Mesenteric fat pad (tissue), 1 donor: ENCODE measurements at places on chromosomes 3 and 15. TPM values are rescaled to one million over a fixed set of nuclear protein-coding genes. Genes with fewer than 3 reads are reported as not detected.

The MYLK gene
- total RNA-seq: 80.3 TPM

The GCSAM gene
- not detected for total RNA-seq

The SH3GL3 gene
- total RNA-seq: not detected

The ZNF660 gene
- total RNA-seq: 4.8 TPM

The HOMER2 gene
- 2.9 TPM for total RNA-seq

The CORO2B gene
- 4.9 TPM for total RNA-seq

The CCDC191 gene
- total RNA-seq: 1.3 TPM

The OR5K4 gene
- not detected for total RNA-seq

The TNNC1 gene
- total RNA-seq: not detected

The PPIB gene
- 470 TPM for total RNA-seq

The NXPE3 gene
- total RNA-seq: 11.0 TPM

The CCR9 gene
- total RNA-seq: not detected

The KCNH8 gene
- not detected for total RNA-seq

DNA sequence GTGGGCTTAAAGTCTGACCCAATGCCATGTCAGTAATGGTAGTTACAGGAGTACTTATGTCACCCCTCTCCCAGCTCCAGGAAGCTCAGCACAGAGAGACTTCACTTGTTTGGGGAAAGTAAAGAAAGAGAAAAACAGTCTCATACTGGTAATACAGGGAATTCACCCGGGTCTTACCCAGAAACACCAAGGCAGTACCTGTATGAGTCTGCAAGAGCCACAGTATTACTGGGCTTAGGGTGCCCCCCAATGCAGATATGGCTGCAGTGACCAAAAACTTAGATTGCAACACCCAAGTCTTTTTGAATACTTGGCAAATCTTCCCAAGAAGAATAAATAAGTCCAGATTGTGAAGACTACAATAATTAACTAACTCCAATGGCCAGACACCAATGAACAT is 622.1 kb downstream of the IGSF11 start:
- no peak for DNase-seq

- peak; percentile 45 for DNase-seq
Measured at GRCh38 chr3:14117468-14118399, 6.9 kb downstream of the CHCHD4 start.

GRCh38 chr3:180707896-180708295 is 28.6 kb upstream of the CCDC39 start:
- no peak for DNase-seq

- DNase-seq: no peak
Measured at GRCh38 chr15:39641191-39641889, 60.5 kb downstream of the THBS1 start.

- DNase-seq: no peak
Measured at GRCh38 chr3:121995161-121996137, 26.6 kb downstream of the ILDR1 start.

DNA sequence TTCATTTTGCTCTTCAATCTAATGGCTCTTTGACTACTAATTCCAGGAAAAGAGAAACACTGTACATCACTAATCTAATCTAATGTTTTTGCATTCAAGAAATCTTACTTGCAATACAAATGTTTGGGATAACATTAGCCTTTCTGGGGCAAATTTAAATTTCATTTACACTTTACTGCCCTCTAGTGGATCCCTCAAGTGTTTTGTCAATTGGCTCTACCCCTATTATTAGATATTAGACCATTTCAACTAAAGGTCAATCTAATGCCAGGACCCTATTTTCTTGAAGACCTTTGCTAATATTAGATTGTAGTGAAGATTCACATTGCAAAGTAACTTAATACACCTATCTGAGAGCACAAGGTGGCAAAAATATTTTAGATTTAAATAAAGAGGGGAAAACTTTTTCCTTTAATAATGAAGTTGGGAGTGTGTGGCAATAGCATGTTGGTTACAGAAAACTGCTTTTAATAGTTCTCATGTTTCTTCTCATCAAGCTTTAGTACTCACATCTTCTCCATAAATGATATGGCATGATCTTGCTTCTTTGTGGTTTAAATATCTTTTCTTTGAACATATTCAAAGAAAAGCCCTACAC is 5.0 kb downstream of the C2CD4A start:
- DNase-seq: no peak

- no peak for DNase-seq
Measured at GRCh38 chr15:77830051-77830468, 197.3 kb upstream of the LINGO1 start.

DNA sequence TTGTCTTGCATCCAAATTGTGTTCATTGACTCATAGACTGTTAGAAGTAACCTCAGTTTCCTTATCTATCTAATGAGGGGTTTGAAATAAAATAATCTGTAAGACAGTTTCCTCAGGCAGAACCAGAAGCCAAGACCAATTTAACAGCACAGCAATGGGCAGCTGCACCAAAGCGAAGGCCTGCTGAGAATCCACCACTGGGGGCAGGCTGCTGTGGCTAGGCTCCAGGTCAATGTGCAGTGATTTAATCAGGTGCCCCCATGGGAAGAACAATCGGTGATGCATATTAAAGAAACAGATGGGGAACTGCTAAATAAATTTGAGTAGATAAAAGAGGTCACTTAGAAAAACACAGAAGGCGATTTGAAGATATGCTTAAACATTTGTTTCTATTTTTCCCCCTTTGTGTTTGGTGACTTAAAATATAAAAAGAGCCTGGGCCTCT is 28.0 kb upstream of the TMOD3 start:
- DNase-seq: no peak

GRCh38 chr3:70120357-70120966 is 120.9 kb downstream of the SAMMSON start:
- no peak for DNase-seq

GRCh38 chr3:149307435-149307783 is 26.0 kb downstream of the TM4SF18 start:
- no peak for DNase-seq

DNA sequence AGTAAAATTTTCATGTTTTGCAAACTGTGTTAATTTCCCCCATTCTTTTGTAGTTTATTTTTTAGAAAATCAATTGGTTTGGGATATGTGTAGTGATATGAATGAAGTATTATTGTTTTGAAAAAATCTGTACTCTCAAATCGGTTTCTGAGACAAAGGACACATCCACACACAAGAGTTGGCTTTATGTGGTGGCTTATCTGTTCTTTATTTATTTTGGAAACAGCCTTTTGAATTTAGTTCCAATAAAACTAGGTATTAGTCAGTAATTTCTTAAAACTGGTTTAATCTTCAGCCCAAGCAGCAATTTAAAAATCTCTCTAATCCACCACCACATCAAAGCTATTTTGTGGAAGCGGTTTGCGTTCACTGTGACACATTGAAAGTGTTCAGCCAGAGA is 741.5 kb upstream of the GRM7 start:
- DNase-seq: no peak

GRCh38 chr3:76933245-76933644 is 106.7 kb upstream of the ROBO2 start:
- DNase-seq: no peak

DNA sequence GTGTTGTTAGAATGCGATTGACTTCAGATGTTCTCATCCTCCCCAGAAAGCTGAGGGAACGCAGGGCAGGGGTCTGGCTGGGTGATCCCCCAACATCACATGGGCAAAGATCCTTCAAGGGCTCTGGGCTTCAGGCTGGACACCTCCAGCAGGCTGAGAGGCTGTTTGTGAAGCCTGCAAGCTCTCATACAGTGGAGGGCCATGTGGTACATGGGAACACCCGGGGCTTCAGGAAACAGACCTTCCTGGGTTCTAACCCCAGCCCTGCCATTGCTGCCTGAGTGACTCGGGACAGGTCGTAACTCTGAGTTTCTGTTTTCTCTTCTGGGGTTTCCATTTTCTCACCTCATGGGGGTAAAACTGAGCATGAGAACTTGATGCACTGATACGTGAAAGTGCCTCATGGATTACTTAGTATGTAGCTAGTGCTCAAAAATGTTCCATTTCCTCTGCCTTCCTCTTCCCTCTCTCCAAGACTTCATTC is 81.2 kb downstream of the TLE3 start:
- peak; percentile 60 for DNase-seq

GRCh38 chr15:90078965-90079364 is 23.3 kb downstream of the IDH2 start:
- DNase-seq: no peak

DNA sequence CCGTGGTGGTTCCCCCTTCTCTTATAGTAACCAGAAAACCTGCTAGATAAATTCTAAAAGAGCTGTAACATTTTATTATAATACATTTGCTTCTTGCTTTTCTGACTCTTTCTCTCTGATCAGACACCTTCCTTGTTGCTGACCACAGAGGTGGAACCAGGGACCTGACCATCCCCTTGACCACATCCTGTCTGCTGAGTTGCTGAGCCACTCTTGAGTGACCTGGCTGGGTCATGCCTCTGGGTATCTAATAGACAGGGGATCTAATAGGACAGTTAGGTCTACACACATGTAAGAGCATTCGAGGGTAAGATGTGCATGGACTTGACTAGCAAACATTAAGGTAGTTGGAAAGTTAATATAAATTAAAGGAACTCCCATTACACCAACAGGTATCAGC is 22.8 kb upstream of the TRIM59 start:
- DNase-seq: no peak

- no peak for DNase-seq
Measured at GRCh38 chr15:84789762-84790161, 27.4 kb upstream of the ALPK3 start.

GRCh38 chr3:111787556-111788463 is 71.3 kb upstream of the PHLDB2 start:
- DNase-seq: no peak

- DNase-seq: no peak
Measured at GRCh38 chr3:178562143-178562946, 26.1 kb downstream of the KCNMB2 start.

GRCh38 chr3:12948891-12949711 is 107.7 kb upstream of the RPL32 start:
- no peak for DNase-seq

DNA sequence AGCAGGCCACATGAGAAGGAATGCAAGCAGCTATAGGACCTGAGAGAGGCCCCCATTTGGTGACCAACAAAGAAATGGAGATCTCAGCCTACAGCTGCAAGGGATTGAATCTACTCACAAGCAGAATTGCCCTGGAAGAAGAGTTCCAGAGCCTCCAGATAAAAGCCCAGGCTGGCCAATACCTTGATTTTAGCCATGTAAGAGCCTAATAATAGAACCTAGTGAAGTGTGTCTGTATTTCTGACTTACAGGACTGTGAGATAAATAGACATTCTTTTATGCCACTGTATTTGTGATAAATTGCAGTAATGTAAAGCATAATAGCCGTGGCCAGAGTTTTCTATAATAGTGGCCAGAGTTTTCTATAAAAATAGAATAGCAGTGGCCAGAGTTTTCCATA is 254.6 kb downstream of the PYDC2 start:
- no peak for DNase-seq

DNA sequence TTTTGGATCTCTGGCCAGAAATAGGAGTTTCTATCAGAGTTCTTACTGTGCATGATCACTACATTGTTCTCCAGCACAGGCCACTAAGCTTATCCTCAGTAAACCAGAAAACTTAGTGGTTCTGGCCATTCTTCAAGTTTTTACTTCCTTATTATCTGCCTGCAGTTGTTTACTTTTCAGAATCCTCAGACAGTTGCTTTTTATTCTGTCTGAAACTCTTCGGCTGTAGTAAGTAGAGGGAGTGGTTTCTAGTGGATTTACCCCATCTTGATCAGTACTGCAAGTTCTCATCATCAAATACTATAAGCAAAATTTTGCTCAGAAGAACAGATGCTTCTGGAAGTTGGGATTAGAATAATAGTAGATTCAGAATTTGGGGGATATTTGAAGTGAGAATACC is 193.0 kb upstream of the RARB start:
- DNase-seq: no peak

DNA sequence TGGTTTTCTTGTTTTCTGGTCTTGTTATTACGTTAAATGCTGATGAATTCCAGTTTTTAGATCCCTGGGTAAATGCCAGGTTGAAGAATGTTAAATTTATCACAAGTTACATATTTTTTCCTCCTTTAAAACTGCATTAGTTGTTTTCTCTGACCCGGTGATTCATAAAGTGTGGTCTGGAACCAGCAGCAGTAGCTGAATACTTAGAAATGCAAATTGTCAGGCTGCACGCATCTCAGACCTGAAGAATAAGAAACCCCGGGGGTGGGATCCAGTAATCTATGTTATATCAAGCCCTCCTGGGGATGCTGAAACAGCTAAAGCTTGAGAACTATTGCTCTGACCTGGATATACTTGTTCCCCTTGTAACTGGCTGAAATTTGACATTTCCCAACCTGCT is 69.1 kb downstream of the PEX5L start:
- no peak for DNase-seq

- peak; percentile 71 for DNase-seq
Measured at GRCh38 chr15:29678504-29679034, 143.7 kb downstream of the TJP1 start.

DNA sequence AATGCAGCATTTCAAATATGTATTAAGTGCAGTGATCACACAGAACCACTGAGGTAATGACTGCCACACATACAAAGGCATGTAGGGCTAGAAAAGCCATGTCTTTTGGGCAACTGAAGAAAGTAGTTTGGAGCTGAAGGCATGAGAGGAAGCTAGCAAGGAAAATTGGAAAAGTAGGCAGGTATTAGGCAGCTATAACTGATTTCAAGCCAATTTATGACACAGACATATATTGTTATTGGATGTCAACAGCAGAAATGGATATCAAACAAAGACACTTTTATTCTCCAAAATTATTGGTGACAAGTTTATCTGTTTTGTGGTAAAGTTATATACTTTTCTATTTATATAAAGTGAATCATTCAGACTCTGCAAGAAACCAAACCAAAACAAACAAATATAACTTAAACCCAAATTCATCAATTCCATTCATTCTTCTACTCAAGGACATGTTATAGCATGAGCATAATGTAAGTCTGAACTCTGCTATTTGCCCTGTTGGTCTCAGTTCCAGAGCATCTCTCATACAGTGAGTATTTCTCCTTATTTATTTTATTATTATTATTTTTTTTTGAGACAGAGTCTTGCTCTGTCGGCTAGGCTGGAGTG is 307.4 kb upstream of the COL8A1 start:
- no peak for DNase-seq

DNA sequence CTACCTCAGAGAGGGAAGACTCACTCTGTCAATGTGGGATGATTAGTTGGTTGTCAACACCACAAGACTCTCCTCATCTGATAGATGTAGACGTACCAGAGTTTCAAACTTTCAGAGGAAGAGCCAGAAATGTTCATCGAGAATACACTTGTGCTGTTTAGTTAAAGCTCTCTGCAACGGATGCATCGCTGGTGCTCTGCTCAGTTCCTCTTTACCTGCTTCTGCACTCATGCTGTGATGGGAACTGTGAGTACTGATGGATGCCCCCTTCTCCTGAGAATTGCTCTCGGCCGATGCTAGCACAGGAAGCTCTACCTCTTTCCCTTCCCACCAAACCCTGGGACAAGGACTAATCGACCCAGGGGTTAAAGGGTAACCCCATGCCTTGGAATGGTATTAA is 51.8 kb upstream of the CCDC54 start:
- DNase-seq: no peak

- no peak for DNase-seq
Measured at GRCh38 chr3:52742418-52743041, 28.2 kb downstream of the NEK4 start.
